ENCODE measurements at places on chromosomes 7 and 10.

GRCh38 chr10:21764466-21765189 is 230.6 kb downstream of the MLLT10 start:
- no peak for DNase-seq

GRCh38 chr7:30065746-30066145 is 37.5 kb downstream of the PLEKHA8 start:
- DNase-seq, result no peak

- DNase-seq, result no peak
Measured at GRCh38 chr10:131083915-131084790, 227.4 kb downstream of the TCERG1L start.

DNA sequence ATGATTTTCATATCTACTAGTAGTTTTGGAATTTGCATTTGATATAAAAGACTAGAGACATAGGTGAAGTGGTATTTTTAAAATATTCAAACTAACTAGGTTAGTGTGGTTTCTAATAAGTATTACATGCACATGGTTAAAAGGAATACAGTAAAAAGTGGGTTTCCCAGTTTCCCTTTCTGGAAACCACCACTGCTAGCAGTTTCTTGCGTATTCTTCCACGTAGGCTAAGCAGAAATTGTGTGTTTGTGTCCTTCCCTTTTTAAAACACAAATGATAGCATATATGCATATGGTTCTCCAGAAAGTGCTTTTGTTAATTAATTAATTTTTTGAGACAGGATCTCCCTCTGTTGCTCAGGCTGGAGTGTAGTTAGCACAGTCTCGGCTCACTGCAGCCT is 15.4 kb downstream of the NRF1 start:
- no peak for DNase-seq

- no peak for DNase-seq
Measured at GRCh38 chr10:9508606-9509005, 1454.1 kb downstream of the GATA3 start.

Measured in activated CD8-positive, alpha-beta memory T cell treated with anti-CD3 and anti-CD28 coated beads for 1 hour (primary cell).